ENCODE measurements at places on chromosomes 4 and X. TPM values are rescaled to one million over a fixed set of nuclear protein-coding genes. Genes with fewer than 3 reads are reported as not detected.

Gene DCLK2
- 10.2 TPM for total RNA-seq

Gene PAGE2
- not detected for total RNA-seq

Gene NDST4
- not detected for total RNA-seq

Gene AFP
- 1.3 TPM for total RNA-seq

Gene GAGE2A
- not detected for total RNA-seq

Gene FHDC1
- 0.79 TPM for total RNA-seq

Gene IL13RA2
- total RNA-seq = not detected

Gene AFM
- not detected for total RNA-seq
